ENCODE measurements at places on chromosomes 6 and 20. TPM values are rescaled to one million over a fixed set of nuclear protein-coding genes. Genes with fewer than 3 reads are reported as not detected.

DNA sequence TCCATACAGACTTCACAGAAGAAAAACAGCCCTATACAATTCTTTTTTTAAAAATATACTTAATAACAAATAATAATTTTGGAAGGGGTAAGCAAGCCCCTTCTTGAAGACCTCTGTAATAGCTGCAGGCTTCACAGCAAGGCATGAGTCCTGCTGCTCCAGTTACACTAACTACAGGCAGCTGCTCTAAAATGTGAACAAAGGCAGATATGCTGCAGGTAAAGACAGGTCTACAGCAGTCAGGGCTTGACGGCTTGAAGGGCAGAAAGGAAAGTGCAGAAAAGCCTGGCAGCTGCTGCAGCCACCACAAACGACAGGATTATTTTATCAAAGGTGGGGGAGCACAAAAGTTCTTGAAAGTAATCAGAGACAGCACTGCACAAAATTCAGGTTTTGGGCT lies 11.3 kb downstream of the FAXC start:
- DNase-seq: no peak

GRCh38 chr6:24668997-24669361 lies 2.1 kb downstream of the ACOT13 start:
- no peak for DNase-seq

DNA sequence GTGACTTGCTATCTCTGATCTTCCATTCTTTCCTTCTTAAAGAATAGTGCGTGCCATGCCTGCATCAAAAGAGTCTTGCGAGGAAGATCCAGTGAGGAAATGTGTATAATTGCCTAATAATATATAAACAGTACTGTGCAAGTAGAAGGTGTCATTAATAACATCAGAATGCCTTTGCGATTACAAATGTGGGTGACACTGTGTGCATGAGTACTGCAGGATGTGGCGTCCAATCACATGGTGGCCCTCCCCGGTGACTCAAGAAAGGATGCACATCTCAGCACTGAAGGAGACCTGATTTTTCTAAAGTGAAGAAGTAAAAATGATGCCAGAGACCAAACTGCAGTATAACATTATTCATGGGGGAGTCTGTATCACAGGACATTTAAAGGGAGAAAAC lies 107.5 kb upstream of the EDN1 start:
- no peak for DNase-seq

- peak; percentile 53 for DNase-seq
Measured at GRCh38 chr6:42250274-42250931, 32.7 kb upstream of the MRPS10 start.

DNA sequence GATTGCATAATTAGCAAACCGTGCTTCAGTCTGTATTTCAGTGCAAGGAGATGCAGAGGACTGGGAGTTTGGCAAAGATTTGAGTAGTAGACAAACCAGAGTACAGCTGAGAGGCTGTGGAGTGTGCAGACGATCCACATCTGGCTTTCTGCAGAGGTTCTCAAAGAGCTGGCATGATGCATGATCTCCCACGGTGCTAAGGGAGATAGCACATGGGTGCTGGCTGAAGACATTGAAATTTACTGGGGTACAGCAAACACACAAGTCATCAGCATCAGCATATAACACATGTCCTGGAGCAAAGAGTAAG lies 79.0 kb upstream of the FAM184A start:
- no peak for DNase-seq

Gene CALHM4
- polyA plus RNA-seq: not detected

Gene CD93
- 57.3 TPM for polyA plus RNA-seq

Gene SLC2A10
- 18.0 TPM for polyA plus RNA-seq

Gene TRERF1
- 7.6 TPM for polyA plus RNA-seq

All from muscle of leg (tissue), 16 donors.